SK-MEL-5 (cell line): ENCODE measurements at places on chromosomes 12 and 14.
A peak's percentile ranks its signal among the peaks of the same experiment; 100 is the strongest.

DNA sequence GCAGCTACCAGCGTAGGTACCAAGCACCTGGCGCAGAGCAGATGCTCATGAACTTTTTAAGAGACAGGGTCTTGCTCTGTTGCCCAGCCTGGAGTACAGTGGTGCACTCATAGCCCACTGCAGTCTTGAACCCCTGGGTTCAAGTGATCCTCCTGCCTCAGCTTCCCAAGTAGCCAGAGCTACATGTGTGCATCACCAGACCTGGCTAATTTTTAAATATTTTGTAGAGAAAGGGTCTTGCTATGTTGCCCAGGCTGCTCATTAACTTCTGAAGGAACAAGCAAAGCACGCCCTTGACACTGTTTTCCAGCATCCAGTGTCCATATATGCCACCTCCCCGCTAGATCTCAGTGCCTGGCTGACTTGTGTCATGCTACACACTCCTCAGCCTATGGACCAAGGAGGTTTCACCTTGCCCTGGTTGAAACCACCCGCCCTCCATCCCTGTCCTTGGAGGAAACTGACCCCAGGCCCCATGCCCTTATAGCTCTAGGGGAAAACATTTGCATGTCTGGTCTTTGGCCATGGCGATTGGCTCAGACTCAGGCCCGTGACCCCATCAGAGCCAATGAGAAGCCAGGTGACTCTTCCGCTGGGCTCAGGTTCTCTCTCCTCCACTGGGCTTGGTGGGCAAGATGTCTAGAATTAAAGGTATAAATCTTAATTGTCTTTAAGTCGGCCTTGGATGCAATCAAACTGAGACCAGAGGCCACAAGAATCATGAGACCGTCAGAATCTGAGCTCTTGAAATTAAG, 26.3 kb downstream of the TESC start:
- no peak for DNase-seq

- no peak for DNase-seq
Observed at GRCh38 chr14:68263563-68264259, 444.1 kb downstream of the RAD51B start.

DNA sequence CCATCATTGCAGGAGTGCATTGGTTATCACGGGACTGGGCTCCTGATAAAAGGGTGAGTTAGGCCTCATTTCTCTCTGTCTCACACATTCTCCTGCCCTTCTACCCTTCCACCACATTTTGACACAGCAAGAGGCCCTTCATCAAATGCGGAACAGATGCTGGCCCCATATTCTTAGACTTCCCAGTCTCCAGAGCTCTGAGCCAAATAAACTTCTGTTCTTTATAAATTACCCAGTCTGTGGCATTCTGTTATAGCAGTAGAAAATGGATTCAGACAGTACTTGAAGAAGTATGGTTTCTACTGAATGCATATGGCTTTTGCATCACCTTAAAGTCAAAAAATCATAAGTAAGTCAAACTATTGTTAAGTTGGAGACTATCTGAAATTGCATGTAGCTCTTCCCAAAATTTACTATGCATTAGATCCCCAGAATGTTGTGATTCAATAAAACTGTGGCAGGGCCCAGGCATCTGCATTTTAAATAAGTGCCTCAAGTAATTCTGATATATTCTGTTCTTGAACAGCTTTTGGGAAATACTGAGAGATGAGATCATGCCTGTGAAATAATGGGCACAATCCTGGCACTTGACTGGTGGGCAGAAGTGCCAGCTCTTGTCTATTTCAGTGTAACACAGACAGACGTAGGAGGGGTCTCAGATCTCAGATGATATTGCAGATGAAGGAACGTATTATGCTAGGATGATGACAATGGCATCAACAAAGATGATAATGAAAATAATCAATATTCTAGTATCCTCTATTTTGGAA, 68.2 kb downstream of the E2F7 start:
- no peak for DNase-seq

DNA sequence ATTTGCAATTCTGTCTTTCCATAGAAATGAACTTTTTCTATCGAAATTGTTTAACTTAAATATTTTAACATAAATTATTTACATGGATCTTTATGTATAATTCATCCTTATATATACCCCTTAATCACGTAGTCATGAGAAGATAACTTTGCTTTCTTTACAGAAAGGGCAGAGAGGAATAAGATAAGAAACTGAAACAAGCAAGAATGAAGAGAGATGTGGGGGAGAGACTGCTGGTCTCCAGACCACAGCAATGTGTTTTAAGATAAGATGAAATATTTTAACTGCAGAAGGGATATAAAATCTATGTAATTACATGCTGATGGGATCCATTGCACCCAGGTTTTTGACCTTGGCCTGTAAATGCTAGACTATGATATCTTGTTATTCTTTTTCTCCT, 34.7 kb upstream of the DNM1L start:
- no peak for DNase-seq

GRCh38 chr14:64817631-64818030, 62.1 kb downstream of the SPTB start:
- peak; percentile 8 for DNase-seq

GRCh38 chr14:51865953-51866747, 5.7 kb downstream of the GNG2 start:
- no peak for DNase-seq

GRCh38 chr12:29147731-29148595, 1.1 kb upstream of the FAR2 start:
- no peak for DNase-seq

- no peak for DNase-seq
Observed at GRCh38 chr12:31517994-31518393, 72.9 kb downstream of the DENND5B start.

- DNase-seq, result no peak
Observed at GRCh38 chr14:68106456-68106855, 286.9 kb downstream of the RAD51B start.

- no peak for DNase-seq
Observed at GRCh38 chr12:29521951-29522350, 24.5 kb upstream of the OVCH1 start.
